Stimulated activated CD8-positive, alpha-beta memory T cell treated with anti-CD3 and anti-CD28 coated beads, Interleukin-7, amount 100 ng/mL, for 4 hours (primary cell): ENCODE measurements at places on chromosomes 1 and 21.

GRCh38 chr1:33736496-33736895, 127.4 kb upstream of the HMGB4 start:
- DNase-seq: no peak

DNA sequence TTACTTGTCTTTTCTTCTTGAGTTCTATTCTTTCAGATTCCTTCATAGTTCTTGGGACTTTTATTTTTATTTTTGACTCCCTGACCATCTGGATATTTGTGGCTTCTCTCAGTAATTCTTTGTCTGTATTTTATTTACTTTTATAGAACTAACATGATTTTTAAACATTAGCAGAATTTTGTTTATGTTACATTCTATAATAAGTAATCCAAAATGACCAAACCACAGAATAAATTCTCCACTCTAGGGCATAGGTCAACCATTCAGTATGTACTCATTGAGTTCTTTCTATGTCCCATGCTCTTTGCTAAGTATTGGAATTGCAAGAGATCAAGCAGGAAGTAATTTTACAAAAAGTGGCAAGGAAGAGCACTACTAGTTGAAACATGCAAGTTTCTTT, 969.0 kb downstream of the TTLL7 start:
- no peak for DNase-seq

- DNase-seq: no peak
Observed at GRCh38 chr1:24992761-24993211, 62.7 kb upstream of the RUNX3 start.

DNA sequence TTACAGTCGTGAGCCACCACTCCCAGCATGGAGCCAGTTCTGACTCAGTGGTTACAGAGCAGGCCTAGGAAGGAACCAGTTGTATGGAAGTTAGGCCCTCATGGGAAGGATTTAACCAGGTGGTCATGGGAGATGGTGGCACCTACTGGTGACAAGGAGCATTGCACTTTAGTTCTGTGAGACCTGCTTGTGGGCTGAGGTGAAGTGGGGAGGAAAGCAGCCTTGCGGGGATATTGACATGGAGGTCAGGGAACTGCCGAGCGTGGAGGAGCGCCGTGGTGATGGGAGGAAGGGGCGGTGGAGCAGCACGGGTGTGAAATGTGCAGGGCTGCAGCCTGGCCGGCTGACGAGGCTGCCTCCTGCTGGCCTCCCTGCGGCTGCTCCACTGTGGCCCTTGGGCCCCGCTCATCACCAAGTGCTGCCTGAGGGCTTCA, 100.4 kb downstream of the GALNT2 start:
- DNase-seq: no peak

DNA sequence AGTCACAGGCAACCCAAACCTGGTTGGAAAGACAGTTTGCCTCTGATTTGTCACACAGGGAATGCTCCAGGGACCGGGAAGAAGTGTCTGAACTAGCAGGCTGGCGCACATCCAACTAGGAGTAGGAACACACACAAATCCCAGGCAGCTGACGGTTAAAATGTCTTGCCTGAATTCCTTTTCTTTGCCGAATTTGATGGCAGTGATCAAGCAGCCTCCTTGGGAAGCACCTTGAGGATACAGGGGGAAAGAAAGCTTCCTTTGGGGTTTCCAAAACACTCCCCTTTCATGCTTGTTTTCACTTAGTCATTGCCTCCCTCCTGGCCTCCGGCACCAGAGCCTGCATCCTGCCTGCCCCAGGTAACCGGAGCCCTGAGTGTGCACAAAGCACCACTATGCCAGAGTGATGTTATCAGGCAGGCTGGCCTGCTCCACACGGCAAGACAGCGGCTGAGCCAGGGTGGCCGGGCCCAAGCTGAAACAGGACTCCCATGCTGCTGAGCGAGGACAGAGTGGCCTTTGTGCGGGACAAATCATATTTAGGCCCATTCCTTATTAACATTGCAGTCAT, 193.8 kb downstream of the LMX1A start:
- DNase-seq: no peak
